ENCODE measurements at places on chromosomes 7 and 10. TPM values are rescaled to one million over a fixed set of nuclear protein-coding genes. Genes with fewer than 3 reads are reported as not detected.

- H3K27ac ChIP-seq, result no peak overlapping the region
- no peaks in the 10 kb centered on the region for H3K36me3 ChIP-seq
- H3K27me3 ChIP-seq, result no peaks in the 10 kb centered on the region
- no peaks in the 10 kb centered on the region for H3K4me1 ChIP-seq
- DNase-seq, result no peak
- H3K4me3 ChIP-seq, result no peak overlapping the region
These were observed 505.3 kb downstream of the SORCS3 start for GRCh38 chr10:105146436-105146835.

GRCh38 chr7:132500727-132501440, 75.4 kb downstream of the PLXNA4 start:
- peaks cover 7% of the 10 kb centered on the region for H3K4me1 ChIP-seq
- H3K36me3 ChIP-seq, result no peaks in the 10 kb centered on the region
- no peak overlapping the region for H3K27ac ChIP-seq
- H3K27me3 ChIP-seq, result no peaks in the 10 kb centered on the region

DNA sequence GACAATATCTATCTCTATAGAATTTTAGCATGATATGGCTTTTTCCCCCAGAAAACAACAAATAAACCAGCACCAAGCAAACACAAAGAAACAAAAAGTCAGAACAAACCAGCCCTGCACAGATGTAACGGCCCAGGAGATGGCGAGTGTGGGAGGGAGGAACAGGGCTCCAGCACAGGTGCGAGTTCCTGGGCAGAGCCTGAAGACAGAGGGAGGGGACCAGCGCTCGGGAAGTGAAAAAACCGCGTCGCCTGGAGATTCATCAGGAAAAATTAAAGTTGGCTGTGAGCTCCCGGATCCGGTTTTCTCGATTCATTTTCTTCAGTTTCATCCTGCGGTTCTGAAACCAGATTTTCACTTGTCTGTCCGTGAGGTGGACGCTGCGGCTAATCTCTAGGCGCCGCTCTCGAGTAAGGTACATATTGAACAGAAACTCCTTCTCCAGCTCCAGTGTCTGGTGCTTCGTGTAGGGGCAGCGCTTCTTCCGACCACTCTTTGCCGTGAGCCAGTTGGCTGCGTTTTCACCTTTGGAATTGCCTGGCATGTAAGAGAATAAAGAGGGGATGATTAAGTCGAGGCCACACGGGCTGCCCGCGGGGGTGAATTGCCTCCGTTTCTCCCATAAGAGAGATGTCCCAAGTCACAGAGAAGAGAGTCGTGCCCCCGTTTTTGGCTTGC, 2.3 kb downstream of the HOXA10 start:
- no peaks in the 10 kb centered on the region for H3K36me3 ChIP-seq
- DNase-seq, result no peak
- no peak overlapping the region for H3K27ac ChIP-seq

GRCh38 chr7:148286150-148286549, 304.4 kb upstream of the C7orf33 start:
- no peak for DNase-seq
- no peak overlapping the region for H3K4me3 ChIP-seq
- no peaks in the 10 kb centered on the region for H3K27me3 ChIP-seq
- H3K4me1 ChIP-seq, result no peaks in the 10 kb centered on the region
- no peaks in the 10 kb centered on the region for H3K36me3 ChIP-seq

DNA sequence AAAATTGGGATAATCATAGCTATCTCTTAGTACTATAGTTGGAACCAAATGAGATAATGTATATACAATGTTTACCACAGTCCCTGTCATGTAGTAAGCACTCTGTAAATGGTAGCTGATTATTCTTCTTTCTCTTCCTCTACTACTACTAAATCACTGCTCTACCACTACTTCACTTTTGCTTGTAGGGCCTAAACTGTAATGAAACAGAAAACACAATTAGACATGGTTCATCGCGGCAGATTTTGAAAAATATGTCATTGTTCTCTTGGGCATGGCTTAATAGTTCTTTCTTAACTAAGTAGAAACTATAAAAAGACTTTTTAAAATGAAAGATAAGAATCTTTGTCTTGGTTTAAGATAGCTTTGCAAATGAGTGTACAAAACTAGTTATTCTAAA, 34.9 kb downstream of the R3HCC1L start:
- no peak overlapping the region for H3K4me3 ChIP-seq
- no peaks in the 10 kb centered on the region for H3K27me3 ChIP-seq
- DNase-seq, result no peak
- H3K36me3 ChIP-seq, result no peaks in the 10 kb centered on the region

DNA sequence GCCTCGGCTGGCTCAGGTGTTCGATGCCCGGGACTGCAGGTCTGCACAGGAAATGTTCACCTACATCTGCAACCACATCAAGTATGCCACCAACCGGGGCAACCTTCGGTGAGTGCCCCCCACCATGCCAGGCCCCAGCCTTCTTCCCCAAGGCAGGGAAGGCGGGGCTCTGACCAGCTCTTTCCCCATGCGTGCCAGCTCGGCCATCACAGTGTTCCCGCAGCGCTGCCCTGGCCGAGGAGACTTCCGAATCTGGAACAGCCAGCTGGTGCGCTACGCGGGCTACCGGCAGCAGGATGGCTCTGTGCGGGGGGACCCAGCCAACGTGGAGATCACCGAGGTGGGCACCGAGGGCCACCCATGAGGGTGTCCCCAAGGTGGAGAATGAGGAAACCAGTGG, 7.5 kb downstream of the NOS3 start:
- H3K36me3 ChIP-seq, result no peaks in the 10 kb centered on the region
- H3K4me1 ChIP-seq, result no peaks in the 10 kb centered on the region
- no peak for DNase-seq
- no peak overlapping the region for H3K27ac ChIP-seq
- no peak overlapping the region for H3K4me3 ChIP-seq

The EPHB6 gene
- 24.6 TPM for total RNA-seq

The LRRC18 gene
- not detected for total RNA-seq

The CAMK2G gene
- 25.0 TPM for total RNA-seq
